ENCODE measurements at places on chromosomes 11 and 22.

DNA sequence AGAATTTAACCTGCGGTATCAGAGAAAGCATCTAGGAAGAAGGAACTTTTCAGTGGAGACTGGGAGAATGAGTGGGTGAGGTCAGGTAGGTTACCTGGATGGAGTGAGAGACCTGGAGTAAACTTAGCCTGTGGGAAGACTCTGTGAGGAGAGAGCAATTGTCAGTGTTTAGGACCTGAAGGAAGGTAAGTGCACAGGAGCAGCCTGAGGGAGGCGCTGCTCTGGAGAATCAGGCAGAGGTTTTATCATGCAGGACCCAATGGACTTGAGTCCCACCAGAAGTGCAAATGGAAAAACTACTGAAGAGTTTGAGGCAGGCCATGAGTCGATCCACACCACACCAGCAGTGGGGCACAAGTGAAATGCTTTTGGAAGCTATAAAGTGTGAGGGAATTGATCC, 10.6 kb upstream of the IFTAP start:
- no peak for DNase-seq

- no peak for DNase-seq
Measured at GRCh38 chr11:134468081-134468668, 56.1 kb upstream of the B3GAT1 start.

DNA sequence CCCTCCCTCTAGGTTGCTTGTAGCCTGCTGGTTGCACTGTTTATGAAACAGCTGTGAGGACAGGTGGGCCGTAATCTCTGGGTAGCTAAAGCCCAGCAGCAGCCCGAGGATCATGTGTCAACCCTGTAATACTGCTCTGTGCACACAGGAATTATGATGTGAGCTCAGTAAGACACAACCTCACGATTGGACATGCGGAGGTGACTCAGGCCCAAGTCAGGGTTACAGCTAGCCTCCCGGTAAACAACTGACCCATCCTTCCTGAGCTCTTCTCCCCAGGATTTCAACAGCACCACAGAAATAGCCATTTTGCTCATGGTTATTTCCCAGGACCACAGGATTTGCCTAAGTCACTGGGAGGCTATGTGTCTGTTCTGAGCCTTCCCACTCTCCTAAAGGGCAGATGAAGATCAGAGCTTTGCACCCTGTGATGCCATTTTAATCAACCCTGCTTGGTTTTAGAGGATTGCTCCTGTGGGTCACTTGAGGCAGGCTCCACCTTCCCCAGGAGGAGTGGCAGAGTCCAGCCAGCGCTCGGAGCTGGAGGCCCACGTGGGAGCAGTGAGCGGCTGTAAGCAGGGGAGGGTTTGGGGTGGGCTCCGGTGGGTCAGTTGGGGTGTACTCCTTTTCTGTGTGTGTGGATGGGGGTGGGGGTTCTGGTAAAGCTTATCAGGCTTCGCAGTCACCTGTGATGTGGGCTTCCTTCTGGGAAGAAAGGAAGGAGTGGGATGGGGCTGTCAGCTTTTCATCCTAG, at the start of gene AMPD3:
TSS of gene AMPD3 (plus strand) at position 387 of the 754 bp plus-strand sequence. CDS start 6,256 bp downstream, outside the sequence.
- DNase-seq = peak; percentile 51

- no peak for DNase-seq
Measured at GRCh38 chr11:92087725-92088537, 136.7 kb upstream of the FAT3 start.

GRCh38 chr11:47961383-47961782, 19.0 kb upstream of the PTPRJ start:
- DNase-seq = no peak
